ENCODE measurements at places on chromosomes 5 and 9.

- no peak for DNase-seq
These were observed 11.5 kb downstream of the GFPT2 start for GRCh38 chr5:180341595-180341994.

GRCh38 chr5:172640822-172641358, at the start of gene NEURL1B:
Gene NEURL1B, plus strand, starts transcription at chr5:172641263. Its CDS starts 144 bp downstream, at chr5:172641407.
- peak; percentile 73 for DNase-seq

- DNase-seq = no peak
These were observed 84.5 kb downstream of the PCSK1 start for GRCh38 chr5:96348536-96348935.

- no peak for DNase-seq
These were observed 1352.0 kb upstream of the CDH9 start for GRCh38 chr5:28390341-28390740.

DNA sequence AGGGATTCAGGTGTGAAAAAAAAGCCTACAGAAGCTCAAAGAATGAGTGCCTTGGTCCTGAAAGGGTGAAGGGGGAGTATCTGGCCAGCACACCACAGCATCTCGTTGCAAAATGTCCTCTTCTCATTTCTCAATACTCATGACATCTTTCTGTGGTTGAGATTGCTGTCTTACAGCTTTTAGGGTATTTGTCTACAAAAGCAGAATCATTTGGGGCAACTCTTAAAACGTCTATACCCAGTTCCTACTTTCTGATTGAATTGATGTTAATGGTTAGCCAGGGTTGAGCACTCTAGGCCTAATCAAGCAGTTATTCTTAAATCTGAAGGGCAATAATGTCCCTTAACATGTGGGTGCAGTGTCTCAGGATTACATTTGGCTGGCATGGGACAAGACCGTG, 21.2 kb upstream of the PCSK5 start:
- DNase-seq = no peak

DNA sequence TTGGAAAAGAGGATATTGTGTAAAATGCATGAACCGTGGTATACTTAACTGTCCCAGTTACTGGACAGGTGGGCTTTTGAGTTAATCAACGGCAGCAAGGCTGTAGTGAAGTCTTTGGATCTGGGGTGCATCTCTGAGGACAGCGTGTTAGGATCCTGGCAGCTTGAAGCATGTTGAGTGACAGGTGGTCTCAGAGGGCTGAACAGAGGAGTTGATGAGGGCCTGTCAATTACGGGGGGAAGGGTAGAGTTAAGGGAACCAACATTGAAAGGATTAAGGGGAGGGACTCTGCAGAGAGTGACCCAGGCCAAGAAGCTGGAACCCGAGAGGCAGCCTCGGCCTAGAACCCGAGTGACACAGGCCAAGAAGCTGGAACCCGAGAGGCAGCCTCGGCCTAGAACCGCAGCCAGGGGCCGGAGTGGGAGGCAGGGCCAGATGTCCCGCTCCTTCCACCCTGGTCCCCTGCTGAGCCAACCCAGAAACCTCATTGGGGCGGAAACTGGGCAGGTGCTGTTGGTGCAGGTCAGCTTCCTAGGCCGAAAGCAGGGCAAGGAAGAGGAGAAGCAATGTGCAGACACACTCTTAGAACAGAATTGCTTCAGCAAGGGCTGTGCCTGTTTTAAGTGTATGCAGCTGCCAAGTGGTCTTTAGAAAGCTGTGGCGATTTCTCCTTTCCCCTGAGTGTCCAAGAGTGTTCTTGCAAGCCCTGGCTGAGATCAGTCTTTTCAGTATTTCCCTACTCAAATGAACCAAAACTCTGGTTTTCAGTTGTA, 62.0 kb downstream of the ANKRD33B start:
- no peak for DNase-seq

DNA sequence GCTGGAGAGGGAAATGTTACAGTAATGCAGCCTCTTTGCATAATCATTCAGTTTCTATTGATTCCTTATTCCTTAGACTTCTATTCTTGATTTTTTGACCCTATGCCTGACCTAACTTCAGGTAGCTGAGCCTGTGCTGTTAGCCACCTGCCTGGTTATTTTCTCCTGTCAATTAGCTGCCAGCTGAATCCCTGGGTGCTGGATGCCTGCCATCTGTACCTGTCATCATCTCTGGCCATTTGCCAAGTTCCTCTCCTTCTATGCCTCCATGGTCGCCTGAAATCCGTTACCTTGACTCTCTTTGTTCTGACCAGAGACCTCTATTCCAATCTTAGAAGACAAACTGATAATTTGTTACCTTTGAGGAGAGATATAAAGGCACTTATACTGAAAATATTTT, 178.3 kb downstream of the CAVIN4 start:
- DNase-seq = peak; percentile 84

DNA sequence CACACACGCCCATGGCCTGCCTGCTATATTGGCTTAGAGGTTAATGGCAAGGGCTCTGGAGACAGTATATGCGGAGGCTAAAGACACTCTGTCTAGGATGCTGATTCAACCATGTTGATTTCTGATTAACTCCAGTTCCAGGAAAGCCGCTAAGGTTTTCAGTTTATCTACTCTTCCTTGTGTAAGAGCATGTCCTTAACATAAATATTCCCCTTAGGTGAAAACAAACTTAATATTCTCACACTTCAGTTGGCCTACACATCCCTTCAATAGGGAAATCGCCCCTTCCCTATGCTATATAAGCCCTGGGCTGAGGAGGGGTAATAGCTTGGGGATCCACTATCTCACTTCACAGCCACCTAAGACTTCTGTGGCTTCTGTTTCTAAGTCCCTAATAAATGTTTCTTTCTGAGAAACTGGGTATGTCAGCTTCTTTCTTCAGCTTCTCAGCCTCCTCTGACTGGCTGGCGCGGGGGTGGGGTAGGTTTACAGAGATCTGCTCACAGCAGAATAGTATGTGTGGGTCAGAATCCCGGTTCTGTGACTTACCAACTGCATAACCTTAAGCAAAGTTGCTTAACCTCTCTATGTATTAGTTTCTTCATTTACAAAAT, 4.3 kb upstream of the GPX3 start:
- DNase-seq = no peak

DNA sequence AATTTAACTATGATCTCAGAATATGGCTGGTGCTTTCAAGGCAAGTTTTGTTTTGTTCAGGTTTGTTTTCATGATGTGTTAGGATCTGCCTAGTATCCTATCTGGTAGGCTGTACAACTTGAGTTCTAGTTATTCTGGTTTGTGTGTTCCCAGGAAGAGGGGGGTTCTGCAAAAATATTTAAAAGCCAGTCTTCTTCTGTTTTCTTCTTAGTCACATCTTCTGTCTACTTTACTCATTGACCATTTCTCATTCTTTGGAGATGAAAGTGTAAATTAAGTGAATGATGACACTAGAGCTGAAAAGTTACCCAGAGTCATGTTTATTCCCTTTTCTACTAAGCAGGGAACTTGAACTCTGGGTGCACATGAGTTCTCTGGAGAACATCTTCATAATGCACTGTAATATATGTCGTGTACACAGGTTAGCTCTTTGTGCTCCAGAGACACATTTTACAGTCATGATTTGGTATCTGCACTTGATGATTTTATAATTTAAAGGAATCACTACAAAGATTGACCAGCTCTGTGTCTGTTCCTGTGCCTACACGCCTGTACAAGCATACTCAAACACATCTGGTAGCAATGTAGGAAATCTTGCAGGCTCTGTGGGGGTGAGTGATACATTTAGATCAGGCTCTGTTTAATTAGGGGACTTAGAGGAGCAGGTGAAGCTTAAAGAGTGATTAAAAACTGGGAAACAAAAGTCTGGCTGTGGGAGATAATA, 5.0 kb downstream of the SMAD5 start:
- no peak for DNase-seq

DNA sequence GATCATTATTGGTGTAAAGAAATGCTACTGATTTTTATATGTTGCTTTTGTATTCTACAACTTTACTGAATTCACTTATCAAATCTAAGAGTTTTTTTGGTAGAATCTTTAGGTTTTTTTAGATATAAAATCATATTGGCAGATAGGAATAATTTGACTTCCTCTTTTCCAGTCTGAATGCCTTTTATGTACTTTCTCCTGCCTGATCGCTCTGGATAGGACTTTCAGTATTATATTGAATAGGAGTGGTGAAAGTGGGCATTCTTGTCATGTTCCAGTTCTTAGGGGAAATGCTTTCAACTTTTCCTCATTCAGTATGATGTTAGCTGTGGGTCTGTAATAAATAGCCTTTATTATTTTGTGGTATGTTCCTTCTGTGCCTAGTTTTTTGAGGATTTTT, 8.3 kb downstream of the AHRR start:
- DNase-seq = no peak

DNA sequence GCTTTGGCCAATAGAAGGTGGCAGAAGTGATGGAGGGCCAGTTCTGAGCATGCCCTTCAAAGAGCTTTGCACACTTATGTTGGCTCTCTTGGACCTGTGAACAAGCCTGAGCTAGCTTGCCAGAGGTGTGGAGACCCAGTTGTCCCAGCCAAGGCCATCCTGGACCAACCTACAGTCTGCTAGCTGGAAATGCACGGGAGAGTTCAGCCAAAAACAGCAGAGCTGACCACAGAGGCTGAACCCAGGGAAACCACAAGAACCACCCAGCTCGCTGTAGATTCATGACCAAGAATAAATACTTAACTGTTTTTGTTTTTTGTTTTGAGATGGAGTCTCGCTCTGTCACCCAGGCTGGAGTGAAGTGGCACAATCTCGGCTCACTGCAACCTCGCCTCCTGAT, 65.4 kb upstream of the HAND1 start:
- no peak for DNase-seq

DNA sequence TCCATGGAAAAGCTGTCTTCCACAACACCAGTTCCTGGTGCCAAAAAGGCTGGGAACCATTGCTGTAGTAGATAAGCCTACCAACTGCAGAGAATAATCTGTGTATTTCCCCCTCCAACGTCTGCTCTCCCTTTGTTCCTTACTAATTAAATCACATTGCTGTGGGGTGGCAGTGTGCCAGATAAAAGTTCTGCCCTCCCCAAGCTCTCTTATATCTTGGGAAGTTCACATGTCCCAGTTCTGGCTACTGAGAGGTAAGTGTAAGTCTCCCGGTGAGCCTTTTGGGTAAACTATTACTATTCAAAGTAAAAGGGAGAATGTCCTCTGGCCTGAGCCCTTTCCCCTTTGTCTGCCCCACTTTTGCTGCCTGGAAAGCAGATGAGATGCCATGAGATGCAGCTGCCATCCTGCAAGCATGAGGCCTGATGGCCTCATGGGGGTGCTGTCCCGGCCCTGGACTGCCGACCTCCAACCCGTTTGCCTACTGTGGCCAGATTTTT, 14.7 kb downstream of the ENC1 start:
- no peak for DNase-seq

- DNase-seq = no peak
These were observed 51.7 kb downstream of the IRF1 start for GRCh38 chr5:132438917-132439316.

DNA sequence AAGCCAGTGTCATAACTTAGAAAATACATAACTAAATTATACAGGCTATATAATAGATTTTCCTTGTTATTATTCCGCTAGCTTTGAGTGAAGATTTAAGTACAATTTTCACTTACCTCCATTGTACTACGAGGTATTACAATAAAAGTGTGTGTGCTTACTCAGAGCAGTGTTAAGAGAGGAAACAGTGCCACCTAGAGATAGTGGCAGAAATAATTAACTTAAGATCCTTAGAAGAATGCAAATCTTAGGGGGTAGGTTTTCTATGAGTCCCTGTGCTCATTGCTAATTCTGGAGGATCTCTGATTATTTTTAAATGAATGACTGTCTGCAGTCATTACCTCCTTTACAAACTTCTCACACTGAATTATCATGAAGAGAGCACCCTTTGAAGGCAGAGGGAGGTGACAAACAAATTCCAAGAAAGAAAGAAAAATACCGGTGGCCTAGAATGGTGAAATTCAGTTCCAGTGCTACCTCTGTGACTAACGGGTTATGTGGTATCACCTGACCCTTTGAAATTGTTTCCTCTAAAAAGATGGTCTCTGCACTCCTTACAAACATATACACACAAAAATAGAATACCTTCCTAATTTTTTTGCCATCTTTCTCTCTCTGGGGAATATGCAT, 379.8 kb downstream of the TRIM36 start:
- peak; percentile 69 for DNase-seq

DNA sequence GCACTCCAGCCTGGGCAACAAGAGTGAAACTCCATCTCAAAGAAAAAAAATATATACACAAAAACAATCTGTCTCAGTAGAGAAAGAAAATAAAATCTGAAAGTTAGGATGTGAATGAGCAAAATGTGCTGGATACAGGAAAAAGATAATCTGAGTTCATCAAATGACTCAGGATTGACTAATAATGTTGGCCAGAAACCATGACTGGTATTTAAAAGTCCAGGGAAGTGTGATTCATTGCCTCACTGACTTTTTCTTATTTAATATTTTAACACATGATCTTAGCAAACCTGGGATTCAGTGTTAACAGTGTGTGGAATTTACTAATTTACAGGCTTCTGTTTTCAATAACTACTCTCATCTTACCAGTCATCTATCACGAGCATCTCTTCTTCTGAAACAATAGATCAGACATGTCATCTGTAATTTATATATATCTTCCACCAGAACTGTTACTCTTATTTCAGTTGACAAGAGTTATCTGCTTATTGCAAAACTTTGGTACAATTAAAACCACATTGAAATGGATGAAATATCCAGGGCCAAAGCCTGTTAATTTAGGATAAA, 256.7 kb downstream of the CDH12 start:
- DNase-seq = no peak

DNA sequence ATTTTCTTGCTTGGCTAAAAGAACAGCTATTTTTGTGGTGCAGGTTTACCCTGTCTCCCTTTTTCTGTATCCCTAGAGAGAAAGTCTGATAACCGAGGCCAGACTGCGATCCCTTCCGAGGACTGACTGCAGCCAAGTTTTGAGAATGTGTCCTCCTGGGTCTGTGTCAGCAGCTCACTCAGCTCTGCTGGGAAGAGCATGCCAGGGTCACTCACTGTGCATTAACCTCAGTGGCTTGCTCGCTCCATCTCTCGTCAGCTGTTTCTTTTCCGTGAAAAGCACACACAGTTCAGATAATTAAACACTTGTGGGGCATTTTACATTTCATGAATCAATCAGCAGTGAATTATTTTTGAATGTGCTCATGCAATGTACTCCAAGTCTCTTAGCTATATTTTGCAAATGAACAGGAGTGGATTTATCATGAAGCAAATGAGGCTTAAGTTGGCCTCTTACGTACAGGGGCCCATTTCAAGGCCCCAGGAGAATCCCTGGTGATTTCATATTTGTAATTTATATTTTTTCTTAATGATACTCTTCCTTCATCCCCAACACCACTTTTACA, 252.1 kb downstream of the SMARCA2 start:
- no peak for DNase-seq

DNA sequence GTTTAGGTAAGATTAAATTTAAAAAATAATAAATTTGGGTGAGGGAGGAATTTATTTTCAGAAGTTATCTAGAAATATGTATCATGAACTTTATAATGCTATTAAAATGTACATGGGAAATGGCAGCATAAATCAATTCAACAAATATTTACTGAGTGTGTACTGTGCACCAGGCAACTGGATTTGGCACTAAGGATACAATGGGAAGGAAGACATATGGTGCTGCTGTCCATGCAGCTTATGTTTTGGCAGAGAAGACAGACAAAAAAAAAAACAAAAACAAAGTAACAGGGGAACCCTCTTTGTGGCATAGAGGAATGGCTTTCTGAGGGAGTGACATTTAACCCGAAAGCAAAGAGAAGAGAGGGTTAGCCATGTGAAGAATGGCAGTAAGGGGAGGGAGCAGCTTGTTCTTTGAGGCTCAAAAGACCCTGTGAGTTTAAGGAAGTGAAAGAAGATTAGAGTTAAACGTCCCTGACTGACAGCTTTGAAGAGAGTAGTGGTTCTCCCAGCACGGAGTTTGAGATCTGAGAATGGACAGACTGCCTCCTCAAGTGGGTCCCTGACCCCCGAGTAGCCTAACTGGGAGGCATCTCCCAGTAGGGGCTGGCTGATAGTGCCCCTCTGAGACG, 23.9 kb downstream of the CNTRL start:
- no peak for DNase-seq

Data from NCI-H1092 treated with DMSO at 0.1 percent for 48 hours (cell line).